ENCODE measurements at places on chromosomes 13 and 19.

DNA sequence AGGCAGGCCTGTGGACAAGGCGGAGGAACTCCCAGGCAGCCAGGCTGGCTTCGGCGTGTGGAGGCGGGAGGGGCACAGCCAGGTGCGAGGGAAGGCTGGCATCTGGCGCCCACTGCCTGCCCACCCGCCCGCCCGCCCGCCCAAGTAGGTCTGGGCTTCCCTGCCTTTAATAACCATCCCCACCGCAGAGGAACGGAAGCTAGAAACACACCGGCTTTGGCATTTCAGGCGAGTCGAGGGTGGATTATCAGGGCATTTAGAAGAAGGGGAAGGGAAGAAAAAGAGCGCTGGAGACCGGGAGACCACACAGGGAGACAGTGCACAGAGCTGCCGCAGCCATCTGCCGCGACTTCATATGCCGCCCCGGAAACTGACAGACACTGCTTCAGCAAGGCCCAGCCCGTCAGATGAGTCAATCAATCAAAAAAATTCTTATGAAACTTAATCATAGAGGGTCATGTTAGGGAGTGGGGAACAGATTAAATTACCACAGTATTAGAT, 199.7 kb downstream of the TSHZ3 start:
- no peak for DNase-seq

DNA sequence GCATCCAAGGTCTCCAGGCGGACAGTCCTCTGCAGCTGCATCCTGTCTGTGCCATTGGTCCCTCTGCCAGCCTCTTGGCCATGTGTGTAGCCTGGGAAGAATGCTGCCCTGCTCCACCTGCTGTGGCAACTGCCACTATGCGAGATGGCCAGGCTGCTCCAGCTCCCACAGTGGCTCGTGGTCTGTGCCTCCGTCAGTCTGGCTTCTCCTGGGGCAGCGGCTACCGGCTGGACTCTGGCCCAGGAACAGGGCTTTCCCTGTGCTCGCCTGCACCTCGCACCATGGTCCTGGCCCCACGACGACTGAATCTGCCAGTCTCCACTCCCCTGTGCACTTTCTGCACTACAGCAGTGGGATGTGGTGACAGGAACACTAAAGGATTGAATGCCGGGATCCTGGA, 26.7 kb upstream of the FFAR2 start:
- no peak for DNase-seq

- no peak for DNase-seq
Measured at GRCh38 chr19:42512743-42513304, 15.5 kb downstream of the CEACAM1 start.

DNA sequence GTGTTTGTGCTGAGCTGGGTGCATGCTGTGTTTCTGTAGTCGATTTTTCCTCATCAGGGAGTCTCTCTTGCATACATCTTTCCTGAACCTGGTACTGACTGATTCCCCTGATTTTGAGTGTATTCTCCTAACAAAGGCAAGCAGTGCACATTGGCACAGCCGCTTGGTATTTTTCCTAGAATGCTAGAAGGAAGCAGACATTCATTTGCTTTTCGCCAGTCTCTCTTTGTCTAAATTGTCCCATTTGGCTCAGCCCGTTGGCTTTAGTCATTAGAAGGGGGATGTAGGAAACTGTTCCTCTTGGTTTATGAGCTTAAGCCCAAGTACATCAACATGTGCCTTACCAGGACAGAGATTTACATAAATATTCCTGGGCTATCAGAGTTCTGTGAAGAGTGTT, 266.1 kb upstream of the TMTC4 start:
- no peak for DNase-seq

DNA sequence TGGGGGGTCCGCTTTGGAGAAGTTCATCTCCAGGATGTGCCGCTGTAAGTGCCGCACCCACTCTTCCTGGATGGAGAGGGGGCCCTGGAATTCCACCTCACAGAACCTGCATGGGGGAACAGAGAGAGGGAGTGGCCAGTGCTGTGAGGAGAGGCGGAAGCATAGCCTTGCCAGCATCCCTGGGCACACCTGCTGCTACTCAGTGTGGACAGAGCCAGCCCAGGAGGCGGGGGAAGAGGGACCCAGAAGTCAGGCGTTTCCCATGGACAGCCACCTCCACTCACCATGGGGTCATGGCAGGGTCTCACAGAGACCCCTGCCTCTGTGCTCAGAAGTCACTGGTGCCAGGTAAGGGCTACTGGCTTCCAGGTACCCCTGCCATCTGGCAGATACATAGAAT, 4.3 kb upstream of the AKAP8L start:
- DNase-seq = no peak

GRCh38 chr13:42101821-42102585, 53.6 kb downstream of the DGKH start:
- peak; percentile 29 for DNase-seq

DNA sequence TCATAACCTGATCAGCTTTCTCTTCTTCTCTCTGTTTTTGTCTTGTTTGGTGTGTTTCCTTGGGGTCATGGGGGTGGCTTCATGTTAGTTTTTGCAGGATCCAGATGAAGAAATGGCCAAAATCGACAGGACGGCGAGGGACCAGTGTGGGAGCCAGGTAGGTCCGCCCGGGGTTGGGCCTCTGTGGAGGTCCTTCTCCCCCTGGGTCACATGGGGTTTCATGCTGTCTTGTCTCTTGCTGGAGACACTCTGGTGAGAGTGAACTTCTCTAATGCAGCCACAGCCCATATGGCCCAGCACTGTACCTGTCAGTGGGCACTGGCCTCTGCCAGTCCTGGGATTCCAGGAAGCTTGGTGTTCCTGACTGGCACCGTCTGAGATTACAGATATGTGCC, 1.1 kb downstream of the CCNE1 start:
- DNase-seq = no peak

DNA sequence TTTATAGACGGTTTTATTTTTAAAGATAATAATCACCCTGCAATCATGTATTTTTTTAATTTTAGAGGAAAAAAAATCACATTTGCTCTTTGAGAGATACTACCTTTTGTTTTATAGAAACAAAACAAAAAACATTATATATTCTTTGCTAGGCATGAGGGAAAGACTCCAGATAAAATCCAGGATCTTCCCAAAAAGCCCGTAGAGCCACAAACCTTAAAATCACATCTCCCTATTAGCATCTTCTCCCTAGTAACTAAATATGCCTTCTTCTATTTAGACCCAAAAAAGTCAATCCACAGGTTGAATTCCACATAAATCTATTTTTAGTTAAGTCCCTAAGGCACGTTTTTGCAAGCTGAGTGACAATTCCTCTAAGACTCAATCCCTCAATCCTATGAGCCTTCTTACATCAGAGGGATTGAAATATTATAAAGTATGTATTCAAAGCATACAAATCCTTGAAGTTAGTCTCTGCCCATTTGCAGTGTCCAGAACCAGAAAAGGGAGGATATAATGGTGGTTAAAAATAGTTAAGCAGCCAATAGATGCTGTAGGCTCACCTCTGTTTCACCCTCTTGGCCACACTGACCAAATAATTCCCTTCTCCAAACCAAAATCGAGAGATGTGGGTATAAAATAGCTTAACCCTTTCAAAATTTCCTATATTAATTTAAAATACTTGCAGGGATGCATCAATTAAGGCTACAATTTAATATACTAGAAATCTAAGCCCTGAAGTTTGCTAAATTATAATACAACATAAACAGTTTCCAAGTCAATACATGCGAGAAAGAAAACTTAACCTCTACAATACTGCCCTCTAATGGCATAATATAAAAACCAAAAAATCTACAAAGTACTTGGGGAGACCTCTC, 64.0 kb downstream of the SERP2 start:
- peak; percentile 65 for DNase-seq

DNA sequence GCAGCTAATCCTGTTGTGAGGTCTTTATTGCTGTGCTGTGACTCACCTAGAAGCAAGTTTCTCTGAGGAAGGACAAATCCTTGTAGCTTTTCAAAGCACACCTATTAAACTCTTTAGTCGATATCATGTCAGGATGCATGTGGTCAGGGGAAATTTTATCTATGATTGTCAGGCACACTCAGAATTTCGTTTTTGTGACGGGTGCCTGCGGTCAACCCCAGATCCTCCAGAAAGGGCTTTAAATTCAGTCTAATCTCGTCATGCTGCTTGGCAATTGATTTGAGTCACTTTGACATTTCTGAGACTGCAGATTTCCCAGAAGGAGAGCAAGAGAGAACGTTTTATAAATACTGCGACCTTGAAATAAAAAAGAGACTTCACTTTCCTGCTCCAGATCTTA, 316.9 kb downstream of the FGF9 start:
- no peak for DNase-seq

DNA sequence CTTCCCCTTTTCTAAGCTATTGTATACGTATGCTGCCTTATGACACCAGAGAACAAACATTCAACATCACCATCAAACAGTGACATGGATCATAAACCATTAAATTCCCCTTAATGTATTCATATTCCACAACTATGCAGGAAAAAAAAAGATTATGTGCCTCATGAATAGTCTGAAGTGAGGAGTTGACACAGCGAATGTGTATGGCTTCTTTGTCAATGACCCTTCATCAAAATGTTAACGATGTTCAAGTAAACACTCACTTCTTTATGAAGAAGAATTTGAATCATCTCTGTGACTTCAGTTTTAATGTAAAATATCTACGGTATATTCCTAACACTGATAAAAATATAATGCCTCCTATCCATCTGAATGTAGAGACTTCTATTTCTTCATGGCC, 44.6 kb downstream of the SMAD9 start:
- peak; percentile 12 for DNase-seq

GRCh38 chr13:74205313-74205690, 71.1 kb upstream of the KLF12 start:
- no peak for DNase-seq

DNA sequence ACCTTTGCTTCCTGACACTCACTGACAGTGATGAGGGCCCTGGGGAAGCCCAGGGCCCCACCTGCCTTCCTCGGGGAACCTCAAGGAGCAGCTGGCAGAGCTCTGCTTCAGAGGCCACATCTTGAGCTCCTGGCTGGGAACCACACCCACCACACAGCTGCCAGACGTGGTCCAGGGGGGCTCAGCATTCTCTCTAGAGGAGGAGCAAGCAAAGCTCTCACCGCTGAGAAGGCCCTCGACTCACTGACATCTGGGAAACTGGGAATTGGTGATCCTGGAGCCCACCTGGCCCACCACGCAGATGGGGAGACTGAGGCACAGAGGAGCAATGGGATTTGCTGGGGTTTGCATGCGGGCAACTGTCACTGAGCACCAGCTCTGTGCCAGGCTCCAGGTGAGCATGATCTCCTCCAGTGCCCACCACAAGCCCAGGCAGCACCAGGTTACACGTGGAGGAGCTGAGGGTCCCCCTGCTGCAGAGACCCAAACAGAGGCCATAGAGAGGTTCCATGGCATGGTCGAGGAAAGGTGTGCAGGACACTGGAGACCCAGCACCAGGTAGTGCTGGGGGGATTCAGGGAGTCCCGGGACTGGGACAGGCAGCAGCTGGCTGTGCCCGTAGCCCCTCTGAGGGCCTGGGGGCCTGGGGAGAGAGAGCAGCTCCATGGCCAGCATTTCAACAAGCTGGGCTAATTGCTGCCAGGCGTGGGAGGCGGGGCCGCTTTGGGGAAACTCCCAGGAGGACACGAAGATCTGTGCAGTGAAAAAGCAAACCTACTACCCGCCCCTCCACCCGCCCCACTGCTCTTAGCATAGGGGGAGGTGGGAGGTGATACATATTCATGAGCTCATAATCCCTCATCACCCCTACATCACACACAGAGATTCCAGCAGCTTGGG, 33.4 kb downstream of the PEPD start:
- no peak for DNase-seq

DNA sequence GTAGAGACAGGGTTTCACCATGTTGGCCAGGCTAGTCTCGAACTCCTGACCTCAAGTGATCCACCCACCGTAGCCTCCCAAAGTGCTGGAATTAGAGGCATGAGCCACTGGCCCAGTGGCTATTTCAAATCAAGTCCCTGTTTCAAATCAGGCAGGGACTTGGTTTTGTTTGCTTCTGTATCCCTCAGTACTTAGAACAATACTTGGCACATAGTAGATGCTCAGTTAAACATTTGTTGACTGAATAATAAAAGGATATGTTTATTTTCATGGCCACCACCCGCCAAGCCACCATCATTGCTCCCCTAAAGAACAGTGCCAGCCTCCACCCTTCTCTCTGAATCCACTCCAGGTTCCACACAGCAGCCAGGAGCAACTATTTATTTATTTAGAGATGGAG, 4.2 kb downstream of the RPS28 start:
- DNase-seq = no peak

DNA sequence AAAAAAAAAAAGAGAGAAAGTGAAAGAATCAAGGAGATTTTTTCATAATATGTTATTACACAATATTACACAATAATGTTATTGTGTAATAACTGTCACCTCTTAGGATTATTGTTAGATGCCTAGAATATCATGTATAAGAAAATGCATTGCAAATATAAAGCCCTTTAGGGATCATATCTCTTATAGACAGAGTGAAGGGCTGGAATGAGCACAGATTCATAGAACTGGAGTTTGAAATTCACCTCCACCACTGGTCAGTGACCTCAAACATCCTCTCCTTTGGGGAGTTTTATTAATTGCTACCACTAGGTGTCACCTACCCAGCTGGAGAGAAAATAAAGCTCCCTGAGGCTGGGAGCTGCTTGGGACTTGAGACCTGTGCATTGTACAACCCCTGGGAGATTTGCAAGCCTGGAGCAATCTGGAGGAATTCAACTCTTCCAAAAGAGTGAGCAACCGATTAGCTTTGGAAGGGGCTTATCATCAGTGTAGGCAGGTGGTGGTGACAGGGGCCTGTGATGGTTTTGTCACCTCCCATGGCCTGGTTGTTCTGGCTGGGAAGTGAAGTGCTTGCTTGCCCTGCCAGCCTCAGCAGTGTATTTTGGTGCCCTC, 30.3 kb upstream of the FRY start:
- DNase-seq = peak; percentile 59

DNA sequence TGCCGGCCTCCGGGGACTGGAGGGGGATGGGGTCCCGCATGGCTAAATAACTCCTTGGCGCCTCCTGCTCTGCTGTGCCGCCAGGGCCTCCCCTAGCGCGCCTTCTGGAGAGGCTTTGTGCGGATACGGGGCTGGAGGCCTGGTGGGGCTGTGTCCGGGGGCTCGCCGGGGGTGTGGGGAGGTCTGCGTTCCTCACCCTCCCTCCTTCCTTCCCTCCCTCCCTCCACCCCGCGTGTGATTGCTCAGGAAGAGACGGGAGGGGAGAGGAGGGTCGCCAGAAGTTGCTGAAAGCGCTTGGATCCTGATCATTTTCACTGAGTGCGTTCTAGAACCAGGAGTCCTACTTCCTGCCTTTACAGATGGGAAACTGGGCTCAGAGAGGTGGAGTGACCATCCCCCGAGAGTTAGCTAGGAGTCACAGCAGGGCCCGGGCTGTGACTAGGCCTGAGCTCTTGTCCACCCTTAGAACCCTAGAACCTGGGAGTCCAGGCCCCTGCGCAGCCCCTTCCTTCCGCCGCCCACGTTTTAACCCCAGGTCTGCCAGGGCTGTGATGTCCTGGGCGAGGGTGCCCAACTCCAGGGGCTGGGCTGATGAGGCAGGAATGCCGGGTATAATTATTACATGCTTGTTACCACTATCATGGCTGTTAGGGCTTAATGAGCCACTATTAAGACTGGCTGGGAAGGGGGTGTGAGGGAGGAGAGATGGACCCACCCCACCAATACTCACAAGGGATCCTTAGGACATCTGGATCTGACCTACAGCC, 782 bp upstream of the JUND start:
- peak; percentile 74 for DNase-seq

GRCh38 chr13:49786401-49787008, 6.0 kb downstream of the KPNA3 start:
- no peak for DNase-seq

- peak; percentile 4 for DNase-seq
Measured at GRCh38 chr13:94427313-94427953, 52.0 kb downstream of the DCT start.
